ENCODE measurements at places on chromosomes 7 and 10.
A peak's percentile ranks its signal among the peaks of the same experiment; 100 is the strongest.

DNA sequence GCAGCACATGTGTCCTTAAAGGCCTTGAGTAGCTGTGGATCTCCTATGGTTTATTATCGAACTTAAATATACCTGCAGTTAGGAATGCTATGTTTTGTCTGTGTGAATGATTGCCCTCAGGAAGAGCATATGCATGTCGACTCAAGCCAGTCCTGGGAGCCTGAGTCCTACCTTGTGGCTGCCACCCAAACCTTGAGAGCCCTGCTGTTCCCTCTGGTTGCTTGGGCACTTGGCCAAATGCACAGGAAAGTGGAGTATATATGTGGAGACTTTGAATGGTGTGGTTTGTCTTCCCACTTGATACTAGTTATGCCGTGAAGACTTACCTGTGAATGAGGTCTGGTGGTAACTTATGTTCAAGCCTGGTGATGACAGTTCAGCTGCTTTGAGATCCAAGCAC, 409.8 kb downstream of the LRMDA start:
- DNase-seq = no peak

GRCh38 chr7:11427686-11428273, 404.2 kb downstream of the THSD7A start:
- peak; percentile 66 for DNase-seq

DNA sequence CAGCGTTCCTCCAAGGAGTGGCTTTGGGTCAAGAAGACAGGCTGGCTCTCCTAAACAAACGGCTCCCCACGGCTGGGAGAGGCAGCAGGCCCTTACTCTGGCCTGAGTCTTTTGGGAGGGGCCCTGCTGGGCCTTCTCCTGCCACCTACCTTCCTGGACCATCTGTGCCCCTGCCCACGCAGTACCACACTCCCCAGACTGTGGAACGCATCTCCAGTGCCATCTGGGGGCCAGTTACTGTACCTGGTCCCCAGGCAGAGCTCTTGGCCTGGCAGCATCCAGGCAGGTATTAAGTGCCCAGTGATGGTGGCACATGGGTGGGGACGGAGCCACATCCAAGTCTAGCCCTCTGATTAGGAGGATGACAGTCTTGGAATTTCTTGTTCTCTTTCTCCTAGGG, 14.4 kb downstream of the ALKBH4 start:
- no peak for DNase-seq

DNA sequence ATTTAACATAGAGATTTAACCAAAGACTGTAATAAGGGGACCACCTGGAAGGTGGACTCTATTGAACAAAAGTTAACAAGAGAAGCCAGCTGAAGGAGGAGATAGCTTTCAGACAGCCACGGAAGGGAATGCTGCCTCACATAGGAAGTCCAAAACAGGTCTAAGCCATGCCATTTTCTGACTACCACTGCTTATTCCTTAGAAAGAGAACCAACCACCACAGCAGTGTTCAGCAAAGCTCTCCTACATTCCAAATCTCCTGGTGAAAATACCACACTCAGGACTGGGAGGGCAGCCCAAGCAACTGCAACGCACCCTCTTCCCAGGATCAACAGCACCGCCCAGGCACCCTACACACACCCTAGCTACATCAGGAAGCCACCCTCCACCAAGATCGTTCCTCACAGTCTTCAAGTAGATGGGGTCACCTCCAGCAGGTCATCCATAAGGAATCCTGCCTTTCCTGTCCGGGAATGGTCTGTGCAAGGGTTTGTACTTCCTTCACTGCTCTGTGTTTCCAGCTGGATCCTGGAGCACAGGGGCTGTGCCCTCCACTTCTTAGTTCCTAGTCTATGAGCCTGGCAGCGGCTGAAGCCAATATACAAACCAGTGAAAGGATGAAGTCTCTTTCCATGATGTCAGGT, 2.5 kb downstream of the KIAA1549 start:
- DNase-seq = peak; percentile 37

DNA sequence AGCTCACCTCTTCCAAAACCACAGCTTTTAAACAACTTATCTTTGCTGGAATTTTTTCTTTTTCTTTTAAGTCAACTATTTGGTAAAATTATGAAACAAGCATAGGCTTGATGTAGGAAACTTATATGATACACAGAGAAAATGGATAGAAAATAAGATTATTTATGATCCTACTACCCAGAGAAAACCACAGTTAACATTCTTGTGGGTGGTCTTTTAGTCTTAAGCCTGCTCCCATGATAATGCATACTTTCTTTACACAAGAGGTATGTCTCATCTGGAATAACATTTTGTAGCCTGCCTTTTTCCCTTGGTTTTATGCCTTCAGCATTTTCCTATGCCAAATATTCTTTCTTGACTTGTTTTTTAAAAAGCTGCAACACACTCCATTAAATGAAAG, 21.4 kb downstream of the PLPP4 start:
- no peak for DNase-seq
